ENCODE measurements at places on chromosomes 7 and 10. TPM values are rescaled to one million over a fixed set of nuclear protein-coding genes. Genes with fewer than 3 reads are reported as not detected.

Gene NAT16
- not detected for total RNA-seq

Gene UBE3C
- total RNA-seq = 107 TPM

Gene PLXDC2
- 38.9 TPM for total RNA-seq

DNA sequence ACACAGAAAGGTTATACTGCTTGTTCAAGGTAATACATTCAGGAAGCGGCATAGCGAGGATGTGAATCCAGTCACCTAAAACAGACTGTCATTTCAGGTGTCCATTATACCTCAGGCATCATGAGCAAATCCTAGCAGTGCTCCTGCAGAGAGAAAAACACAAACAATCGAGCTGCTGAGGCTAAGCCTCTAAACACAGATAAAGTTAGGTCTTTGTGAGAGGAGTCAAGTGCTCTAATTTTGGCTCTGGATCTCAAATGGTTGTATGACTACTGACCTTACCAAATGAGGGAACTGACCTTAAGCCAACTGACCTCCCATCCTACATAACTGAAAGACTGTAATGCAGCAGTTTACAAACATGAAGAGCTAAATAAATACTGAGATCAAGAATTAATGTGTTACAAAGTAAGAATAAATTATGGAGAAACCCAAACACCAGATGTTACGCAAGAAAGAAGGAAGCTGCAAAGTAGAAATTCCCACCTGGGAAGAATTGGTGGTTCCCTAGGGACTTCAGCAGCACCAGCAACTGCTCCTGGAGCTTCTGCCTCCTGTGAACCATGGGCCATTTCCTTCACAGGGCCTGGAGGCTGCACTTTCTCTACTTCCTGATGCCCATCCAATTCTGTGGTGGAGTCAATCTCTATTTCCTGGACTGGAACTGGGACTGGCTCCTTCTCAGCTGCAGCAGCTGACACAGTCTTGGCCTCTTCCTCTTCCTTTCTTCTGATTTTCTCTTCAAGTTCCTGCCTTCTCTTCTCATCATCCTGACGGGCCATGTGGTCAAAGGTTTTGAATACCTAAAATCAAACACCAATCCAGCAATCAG, 5.8 kb downstream of the NUDCD3 start:
- no peak for ATAC-seq

GRCh38 chr10:72274730-72275350, 1.1 kb downstream of the DDIT4 start:
- no peak for ATAC-seq

- ATAC-seq = no peak
Measured at GRCh38 chr10:93630625-93631557, 18.6 kb downstream of the PDE6C start.

DNA sequence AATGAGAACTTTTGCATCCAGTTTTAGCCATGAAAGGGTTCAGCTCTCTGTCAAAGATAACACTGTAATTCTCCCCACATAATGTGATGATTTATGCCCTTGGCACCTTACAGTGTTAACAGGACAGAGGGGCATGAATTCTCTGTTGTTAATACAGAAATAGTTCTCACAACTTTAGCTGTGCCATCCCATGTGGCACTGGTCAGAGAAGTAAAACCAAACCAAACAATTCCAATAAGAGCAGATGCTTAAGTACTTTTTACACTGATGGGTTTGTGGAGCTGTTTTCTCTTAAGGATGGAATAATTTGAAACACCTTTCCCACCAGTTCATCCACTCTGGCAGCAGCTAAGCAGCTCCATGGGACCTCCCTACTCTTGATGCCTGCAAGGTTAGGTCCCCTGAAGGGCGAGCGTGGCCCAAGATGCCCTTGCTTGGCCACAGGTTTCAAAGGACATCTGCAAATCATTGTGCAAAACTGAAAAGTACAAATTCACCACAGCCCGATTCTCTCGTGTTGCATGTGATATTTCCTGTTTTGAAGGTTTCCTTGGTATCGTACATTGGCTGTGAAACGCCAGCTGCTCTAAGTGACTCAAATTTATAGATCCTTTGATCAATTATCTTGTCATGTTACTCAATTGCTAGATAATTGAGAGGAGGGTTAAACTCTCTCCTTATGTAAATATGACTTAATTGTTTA, 82.5 kb upstream of the CREB5 start:
- peak; percentile 43 for ATAC-seq

DNA sequence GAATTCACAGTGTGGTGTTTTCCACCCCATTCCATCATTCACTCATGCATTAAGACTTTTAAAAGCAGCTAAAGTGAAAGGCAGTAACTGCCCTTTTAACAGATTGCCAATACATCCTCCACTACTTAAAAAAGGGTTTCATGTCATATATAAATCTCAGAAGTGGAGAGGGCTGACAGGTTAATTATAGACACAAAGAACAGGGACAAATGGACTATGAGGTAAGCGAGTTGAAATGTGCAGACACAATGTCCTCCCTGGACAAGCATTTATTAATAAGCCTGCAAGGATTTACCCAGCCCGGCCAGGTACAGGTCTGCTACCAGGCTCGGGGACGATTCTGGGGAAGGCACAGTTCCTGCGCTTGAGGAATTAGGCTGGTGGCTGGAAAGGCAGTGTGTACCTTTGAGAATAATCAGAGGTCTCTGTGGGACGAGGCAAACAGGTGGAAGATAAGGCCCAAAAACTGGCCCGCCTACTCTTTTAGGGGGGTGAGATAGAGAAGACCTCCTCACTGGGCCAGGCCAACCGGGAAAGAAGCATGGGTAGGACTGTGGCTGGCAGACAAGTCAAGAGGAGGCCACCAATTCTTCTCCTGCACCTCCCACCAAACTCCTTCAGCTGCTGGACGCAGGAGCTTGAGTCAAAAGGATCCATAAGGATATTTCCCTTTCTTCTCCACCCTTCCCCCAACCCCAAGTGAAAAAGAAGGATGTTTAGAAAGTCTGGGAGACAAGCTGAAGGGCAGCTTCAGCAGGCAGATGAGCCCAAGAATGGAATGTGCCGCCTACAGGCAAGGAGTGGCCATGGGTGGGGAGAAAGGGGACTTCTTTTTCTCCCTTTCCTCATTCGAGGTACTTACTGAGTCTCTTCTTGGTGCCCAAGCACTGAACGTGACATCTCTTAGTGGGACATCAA, 1.5 kb downstream of the PDLIM1 start:
- no peak for ATAC-seq

- peak; percentile 48 for ATAC-seq
Measured at GRCh38 chr10:59099481-59099880, 77.0 kb upstream of the PHYHIPL start.

DNA sequence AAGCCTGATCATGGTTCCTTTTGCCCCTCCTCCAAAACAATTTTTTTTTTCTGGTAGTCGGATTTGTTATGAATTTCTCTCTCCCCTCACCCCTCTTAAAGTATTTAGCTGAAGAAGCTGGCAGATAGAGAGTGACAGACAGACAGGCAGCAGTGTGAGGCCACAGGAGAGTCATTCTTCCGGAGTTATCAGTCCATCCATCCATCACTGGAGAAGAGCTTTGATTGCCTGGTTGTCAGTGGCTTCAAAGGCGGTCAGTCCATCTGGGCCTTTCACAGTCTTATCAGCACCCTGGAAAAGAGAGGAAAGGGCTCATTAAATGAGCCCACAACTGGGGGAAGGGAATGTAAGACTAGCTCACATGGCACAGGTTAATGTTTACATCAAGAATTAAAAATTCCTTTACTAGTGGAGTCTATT, 47.4 kb downstream of the MTPN start:
- no peak for ATAC-seq

DNA sequence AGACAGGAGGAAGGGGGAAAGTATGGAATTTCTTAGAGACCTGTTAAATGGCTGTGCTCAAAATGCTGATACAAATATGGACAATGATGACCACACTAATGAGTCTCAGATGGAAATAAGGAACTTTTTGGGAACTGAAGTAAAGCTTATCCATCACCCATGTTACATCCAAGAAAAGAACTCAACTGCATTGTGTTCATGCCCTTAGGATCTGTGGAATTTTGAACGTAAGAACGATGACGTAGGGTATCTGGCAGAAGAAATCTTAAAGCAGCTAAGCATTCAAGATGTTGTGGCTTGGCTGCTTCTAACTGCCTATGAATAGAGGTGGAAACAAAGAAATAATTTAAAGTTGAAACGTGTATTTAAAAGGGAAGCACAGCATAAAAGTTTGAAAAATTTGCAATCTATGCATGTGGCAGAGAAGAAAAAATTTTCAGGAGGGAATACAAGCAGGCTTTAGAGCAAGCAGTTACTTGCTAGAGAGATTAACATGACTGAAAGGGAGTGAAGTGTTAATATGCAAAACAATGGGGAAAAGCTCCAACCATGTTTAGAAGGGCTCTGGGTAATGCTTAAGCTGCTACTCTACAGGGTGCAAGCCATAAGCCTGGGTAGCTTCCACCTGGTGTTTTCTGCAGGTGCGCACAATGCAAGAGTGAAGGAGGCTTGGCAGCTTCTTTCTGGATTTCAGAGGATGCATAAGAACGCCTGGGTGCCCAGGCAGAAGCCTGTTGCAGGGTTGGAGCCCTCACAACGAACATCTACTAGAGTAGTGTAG, 499.7 kb upstream of the SEMA3D start:
- ATAC-seq = peak; percentile 10

GRCh38 chr10:112761256-112761655, 188.8 kb upstream of the TCF7L2 start:
- ATAC-seq = no peak

DNA sequence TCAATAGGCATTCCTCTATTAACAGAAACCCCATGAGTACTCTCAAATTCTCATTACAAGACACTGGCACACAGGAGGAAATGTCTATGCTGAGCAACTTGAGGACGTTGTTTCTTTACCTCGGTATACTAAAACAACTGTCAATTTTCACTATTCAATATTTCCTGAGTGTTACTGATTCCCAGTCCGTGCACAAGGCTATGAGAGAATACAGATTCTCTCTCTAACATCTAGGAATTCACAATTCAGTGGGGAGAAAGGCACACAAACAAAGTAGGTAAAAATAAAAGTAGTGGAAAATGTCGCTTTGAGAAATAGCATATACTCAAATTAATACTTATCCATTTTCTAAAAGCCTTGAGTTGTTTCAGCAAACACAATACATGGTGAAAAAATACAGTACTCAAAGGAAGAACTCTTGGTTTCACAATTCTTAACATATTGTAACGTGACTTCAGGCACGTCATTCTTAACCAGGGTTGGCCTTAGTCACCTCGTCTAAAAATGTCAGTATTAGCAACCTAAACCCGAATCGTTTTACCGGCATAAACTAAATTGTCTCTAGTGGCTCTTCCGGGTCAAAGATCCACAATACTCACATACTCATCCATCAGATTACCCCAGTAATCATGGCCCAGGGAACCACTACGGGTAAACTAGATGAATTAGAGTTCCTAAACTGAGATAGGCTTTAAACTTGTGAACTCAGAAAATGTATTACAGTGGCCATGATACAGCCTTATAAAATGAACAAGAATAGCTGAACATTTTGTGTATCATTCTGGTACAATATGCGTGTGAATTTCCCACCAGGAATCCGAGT, 1.5 kb downstream of the IPMK start:
- ATAC-seq = no peak

DNA sequence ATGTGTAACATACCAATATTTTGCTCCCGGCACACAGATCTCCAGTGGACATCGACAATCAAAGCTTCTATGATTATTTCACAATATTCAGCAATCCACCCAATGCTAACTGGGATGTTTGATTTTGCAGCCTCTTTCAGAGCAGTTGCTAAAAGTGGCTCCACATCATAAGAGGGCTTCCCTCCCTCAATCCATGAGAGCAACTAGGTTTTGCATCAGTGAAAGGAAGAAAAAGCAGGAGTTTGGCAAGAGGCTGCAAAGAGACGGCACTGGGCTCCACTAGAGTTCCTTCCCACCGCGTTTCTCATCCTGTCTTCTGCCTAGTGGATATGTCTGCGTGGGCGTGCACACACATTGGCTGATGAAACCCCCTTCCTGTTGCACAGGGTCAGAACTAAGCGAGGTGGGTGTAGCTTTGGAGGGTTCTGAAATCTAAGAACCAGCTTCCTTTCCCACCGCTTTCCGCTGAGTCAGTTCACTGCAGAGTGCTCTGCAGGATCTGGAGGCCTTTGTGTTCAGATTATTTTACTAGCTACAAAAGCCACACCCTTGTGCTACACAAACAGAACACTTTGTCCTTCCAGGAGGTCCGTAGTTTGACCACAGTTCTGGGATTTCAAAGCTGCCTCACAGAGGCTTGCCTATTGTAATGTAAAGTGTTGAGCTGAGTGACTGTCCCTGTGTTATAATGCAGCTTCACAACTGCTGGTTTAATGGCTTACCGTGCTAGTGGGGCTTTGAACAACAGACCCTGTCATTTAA, 28.1 kb downstream of the ARL4A start:
- peak; percentile 92 for ATAC-seq

DNA sequence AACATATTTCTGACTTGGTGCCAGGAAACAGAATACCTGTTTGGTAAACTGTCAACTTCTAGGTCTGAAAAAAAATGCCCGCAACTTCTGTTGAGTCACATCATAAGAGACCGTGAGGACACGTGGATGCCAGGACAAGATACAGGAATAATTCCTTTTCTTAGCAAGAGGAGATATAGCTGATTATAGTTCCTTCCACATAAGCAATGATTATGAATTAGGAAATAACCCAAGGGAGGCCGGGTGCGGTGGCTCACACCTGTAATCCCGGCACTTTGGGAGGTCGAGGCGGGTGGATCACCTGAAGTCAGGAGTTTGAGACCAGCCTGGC, 75.2 kb downstream of the CDC123 start:
- peak; percentile 47 for ATAC-seq

DNA sequence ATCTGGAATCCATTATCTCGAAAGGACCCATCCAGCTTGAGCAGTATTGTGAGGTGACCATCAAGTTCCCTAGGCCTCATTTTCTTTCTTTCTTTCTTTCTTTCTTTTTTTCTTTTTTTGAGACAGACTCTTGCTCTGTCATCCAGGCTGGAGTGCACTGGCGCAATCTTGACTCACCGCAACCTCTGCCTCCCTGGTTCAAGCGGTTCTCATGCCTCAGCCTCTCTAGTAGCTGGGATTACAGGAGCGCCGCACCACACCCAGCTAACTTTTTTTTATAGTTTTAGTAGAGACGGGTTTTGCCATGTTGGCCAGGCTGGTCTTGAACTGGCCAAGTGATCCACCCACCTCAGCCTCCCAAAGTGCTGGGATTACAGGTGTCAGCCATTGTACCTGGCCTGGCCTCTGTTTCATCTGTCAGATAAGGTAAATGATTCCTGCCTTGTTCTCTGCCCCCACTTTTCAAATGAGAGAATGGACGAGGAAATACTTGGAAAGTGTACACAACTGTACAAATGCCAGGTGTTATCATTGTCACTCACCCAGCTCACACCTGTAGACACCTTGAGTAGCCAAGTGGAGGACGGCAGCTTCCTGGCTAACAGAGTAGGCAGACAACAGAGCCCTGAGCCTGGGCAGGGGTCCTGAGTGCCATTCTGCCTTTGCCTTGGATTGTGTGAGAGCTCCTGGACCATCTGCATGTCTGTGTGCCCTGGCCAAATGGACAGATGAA, 54.1 kb downstream of the HK1 start:
- ATAC-seq = no peak

DNA sequence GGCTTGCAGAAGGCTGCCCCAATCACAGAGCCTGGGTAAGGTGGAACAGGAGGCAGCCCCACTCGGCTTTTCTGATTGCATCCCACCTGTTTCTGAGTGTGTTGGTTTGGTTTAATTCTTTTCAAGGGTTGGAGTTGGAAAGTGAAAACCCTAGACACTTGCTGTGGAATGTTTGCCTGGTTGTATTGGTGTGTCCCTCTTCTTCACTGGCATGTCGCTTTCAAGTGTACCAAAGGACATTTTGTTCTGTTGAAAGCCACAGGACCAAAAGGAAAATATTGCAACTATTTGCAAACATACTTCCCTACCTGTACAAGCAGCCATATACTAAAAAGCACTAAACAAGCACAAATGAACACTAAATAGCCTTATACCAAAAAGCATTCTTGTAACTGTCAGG, 60.5 kb downstream of the NHLRC2 start:
- ATAC-seq = no peak

GRCh38 chr7:125154930-125155329, 225.3 kb upstream of the POT1 start:
- no peak for ATAC-seq

Measured in gastroesophageal sphincter (tissue), 4 donors.